Germinal center (tissue), 1 donor: ENCODE measurements at places on chromosomes 5 and 9.

DNA sequence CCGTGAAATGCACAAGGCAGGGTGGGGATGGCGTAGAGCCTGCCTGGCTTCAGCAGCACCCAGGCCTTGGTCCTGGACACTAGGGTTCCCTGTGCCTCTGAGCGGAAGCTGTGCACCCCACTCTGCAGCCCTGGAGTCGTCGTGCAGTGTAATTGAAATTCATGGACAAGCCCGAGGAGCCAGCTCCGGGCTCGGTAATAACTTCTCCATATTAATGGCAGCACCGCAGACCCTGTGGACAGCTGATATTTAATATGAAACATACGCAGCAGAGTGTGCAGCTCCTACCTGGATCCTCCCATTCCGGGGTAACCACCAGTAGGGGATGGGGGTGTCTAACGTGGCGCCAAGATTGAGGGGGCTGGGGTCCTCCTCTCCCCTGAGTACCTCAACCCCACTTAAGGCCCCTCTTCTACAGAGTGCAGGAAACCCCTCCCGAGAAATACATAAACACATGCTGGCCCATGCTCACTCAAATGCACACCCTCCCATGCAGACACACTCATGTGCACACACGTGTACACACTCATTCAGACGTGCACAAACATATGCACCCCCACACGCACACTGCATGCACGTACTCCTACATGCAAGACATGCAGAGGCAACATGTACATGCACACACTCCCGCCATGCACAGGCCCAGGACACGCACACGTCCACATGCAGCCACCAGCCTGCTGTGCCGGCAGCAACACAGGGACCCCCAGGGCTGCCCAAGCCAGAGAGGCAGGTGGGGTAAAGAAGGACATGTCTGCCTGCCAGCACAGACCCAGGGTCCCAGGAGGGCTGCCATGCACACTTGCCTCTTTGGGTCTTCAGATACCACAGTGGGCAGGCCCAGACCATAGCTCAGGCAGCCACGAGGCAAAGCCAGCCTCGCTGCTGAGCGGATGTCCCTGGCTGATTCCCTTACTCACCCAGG is 8.1 kb downstream of the ADAMTS2 start:
- no peak for DNase-seq

DNA sequence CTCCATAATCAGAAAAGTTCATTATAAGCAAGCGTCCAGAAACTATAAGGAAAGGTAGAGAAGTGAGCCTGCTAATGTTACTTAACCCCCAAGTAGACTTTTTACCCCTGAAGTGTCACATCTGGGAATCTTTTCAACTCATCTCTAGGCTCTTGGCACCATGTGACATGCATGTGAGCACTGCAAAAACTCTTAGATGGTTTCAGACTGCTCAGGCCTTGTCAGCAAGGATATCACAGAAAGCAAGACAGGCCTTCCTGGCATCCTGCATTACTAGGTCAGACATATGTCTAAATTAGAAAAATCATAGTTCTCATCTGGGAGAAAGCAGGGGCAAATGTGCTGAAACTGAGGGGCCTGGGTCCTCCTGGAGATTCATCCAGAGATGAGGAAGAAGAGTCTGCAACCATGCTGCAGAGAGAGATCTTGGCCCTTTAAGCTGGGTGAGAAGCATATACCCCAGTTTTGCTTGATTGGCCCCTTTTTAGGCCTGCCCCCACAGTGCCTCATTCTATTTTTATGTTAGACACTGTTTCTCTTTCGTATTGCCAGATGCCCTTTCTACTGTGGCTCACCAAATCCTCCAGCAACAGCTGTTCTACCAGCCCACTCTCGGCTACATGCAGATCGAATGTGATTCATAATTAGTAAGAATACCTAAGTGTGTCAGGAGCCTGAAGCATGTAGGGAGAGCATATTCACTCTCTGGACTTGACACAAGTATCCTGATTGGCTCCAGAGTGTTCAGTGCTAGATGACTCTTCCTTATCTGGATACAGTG is 19.0 kb downstream of the TMEM8B start:
- peak; percentile 68 for DNase-seq

GRCh38 chr9:71270554-71270953 is 149.1 kb upstream of the TRPM3 start:
- DNase-seq: no peak

DNA sequence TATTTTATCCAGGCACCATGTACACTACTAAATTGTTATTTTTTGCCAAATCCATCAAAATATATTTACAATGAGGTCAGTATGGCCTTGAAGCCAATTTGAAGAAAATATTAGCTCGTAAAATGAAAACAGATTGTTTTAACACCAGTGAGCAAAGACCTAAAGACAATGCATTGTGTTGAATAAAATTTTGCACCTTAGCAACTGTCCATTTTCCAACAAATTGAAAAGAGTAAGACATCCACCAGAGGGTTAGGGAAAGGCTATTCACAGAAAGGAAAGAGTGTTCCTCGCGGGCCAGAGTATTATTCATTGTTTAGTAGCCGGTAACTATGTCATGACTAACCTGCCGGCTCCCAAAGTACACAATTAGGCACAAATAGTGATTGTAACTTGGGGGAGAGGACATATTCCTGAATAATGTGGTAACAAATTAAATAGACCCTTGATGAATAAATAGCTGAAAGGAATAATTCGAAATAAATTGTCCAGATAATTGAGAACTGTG is 213.3 kb downstream of the DNAH5 start:
- no peak for DNase-seq

DNA sequence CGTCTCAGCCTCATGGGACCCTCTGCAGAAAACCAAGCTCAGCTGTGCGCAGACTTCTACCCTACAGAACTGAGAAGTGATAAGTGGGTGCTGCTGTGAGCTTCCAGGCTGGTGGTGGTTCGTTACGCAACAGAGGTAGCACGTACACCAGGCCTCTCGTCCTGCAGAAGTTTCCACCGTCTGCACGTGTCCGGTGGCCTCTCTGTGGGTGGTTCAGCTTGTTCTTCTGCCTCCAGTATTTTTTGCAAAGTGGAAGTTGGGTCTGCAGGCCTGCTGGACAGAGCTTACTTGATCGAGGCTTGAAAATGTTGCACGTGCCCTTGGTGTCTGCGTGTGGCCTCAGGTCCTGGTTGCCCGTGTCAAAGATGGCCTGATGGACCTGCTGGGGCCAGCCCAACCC is 27.5 kb downstream of the KCNT1 start:
- DNase-seq: no peak

GRCh38 chr9:133505901-133506652 is 18.7 kb downstream of the MYMK start:
- DNase-seq: no peak
